Stimulated activated CD4-positive, alpha-beta T cell treated with anti-CD3 and anti-CD28 coated beads, Interleukin-15, amount 100 ng/mL, for 1 hour (primary cell): ENCODE measurements at places on chromosomes 16 and 17.

- DNase-seq: no peak
Measured at GRCh38 chr16:89004209-89004831, 27.3 kb upstream of the CBFA2T3 start.

- DNase-seq: no peak
Measured at GRCh38 chr16:57084996-57085395, 7.4 kb upstream of the CPNE2 start.

DNA sequence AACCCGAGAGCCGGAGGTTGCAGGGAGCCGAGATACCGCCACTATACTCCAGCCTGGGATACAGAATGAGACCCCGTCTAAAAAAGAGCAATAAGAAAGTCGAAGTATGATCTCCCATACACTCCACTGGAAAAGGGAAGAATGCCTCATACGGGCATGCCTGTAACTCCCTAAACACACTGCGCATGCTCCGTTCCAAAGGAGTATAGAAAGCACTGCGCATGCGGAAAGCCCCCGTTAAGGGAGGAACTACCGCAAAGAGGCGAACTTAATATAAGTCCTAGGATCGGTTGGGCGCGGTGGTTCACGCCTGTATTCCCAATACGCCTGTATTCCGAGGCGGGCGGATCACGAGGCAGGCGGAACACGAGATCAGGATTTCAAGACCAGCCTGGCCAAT, 313.1 kb upstream of the ERCC4 start:
- DNase-seq: no peak

- DNase-seq: no peak
Measured at GRCh38 chr17:65388911-65389310, 172.5 kb downstream of the AXIN2 start.

- no peak for DNase-seq
Measured at GRCh38 chr17:37475731-37476420, 13.8 kb upstream of the DUSP14 start.

DNA sequence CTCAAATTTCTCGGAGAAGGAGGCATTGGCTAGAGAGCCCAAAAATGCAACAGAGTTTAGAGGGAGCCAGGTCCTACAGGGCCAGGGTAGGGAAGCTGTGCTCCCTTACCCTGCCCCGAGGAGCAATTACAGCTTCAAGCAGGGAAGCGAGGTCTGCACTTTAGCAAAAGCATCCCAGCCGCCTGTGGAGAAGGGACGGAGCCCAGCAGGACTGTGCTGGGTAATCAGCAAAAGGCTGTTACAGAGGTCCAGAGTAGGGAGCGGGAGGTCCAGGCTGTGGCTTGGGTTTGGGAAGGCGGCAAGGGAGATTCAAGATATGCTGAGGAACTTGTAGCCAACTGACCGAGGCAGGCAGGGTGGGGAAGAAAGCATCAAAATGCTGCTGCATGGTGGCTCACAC, 162.6 kb downstream of the TMEM132E start:
- DNase-seq: no peak

GRCh38 chr17:17510456-17511292, 14.5 kb upstream of the RASD1 start:
- DNase-seq: no peak

GRCh38 chr17:76053246-76054111, 18.8 kb downstream of the SRP68 start:
- DNase-seq: no peak

GRCh38 chr17:31561469-31562375, 170.2 kb downstream of the RAB11FIP4 start:
- DNase-seq: no peak

DNA sequence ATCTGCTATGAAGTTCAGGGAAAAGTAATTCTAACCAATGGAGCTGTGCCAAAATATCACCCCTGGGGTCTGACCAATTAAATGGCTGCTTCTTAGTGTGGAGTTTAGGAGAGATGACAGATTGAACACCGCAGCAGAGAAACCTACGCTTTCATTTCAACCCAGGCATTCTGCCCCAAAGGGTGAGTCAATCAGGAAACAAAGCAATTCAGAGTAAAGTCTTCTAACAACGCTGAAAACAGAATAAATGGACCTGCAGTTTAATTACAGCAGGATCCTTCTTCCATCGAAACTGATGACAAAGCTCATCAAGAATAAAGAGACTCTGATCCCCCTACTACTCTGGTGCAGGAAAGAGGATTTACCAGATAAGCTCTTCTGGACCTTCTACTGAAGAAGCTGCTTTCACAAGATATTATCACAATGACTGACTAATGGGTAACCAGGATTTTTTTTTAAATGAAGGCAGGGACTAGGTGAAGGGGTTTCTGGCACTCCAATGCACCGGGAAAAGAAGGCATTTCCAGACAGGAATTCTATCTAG, 16.7 kb downstream of the RFFL start:
- DNase-seq: peak; percentile 27

DNA sequence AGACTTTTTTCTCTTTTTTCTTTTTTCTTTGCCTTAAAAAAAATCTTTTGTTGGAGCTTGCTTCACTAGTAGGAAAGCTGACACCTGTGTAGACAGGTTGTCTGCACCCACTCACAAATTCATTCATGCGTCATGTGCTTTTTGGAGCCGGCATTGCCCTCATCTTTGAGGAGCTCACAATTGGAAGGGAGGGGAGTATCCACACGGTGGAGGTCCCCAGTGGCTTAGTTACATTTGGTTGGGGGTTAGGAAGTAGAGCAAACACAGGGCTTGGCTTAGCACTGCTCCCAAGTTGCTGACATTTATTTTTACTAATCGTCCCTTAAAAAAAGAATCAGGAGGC, 18.7 kb upstream of the MEIOB start:
- no peak for DNase-seq

DNA sequence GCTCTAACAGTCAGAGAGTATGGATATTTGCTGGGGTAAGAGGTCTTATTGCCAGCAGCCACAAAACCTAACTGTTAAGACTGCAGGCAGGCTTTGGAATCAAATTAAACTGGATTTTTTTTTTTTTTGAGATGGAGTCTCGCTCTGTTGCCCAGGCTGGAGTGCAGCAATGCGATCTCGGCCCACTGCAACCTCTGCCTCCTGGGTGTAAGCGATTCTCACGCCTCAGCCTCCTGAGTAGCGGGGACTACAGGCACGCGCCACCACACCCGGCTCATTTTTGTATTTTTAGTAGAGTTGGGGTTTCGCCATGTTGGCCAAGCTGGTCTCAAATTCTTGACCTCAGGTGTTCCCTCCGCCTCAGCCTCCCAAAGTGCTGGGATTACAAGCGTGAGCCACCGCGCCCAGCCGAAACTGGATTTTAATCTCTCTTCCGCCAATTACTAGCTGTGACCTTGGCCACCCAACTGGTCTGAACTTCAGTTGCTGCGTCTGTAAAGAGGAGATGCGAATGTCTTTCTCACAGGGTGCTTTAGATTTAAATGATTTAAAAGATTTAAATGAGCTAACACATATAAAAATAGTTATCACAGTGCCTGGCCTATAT, 842 bp downstream of the MRPL10 start:
- DNase-seq: no peak

DNA sequence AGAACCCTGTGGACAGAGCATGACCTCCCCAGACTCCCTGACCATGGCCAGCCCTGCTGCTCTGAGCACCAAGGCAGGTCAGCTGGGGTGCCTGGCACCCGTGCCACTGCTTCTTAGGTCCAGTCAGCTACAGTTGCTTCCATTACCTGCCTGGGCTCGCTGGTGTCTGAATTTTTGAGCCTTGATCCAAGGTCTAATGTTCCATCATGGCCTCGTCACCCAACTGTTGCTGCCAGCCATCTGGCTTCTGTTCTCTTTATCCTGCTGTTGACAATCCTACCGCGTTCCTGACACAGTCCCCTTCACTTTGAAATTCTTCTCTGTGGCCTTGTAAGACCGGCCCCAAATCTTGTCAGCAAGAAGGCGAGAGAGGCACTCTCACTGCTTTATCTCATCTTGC, 16.7 kb downstream of the GLYR1 start:
- DNase-seq: no peak

DNA sequence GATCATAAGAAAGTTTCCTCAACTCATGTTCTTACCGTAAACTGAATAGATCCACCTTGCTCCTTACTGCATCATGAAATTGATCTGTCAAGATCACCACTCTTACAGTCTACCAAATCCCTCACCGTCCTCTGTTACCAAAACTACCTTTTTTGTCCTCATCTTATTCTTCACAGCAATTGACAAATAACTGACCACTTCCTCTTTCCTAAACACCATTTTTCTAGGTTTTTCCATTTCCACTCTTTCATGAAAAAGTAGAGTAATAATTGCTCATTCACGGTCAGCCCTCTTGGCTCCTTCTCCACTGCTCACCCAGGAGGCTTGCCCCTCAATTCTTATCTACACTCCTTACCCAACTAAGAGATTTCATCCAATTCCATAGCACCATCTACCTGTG, 44.9 kb downstream of the ABCA5 start:
- no peak for DNase-seq

GRCh38 chr17:76679239-76679638, 31.5 kb downstream of the MXRA7 start:
- DNase-seq: no peak

DNA sequence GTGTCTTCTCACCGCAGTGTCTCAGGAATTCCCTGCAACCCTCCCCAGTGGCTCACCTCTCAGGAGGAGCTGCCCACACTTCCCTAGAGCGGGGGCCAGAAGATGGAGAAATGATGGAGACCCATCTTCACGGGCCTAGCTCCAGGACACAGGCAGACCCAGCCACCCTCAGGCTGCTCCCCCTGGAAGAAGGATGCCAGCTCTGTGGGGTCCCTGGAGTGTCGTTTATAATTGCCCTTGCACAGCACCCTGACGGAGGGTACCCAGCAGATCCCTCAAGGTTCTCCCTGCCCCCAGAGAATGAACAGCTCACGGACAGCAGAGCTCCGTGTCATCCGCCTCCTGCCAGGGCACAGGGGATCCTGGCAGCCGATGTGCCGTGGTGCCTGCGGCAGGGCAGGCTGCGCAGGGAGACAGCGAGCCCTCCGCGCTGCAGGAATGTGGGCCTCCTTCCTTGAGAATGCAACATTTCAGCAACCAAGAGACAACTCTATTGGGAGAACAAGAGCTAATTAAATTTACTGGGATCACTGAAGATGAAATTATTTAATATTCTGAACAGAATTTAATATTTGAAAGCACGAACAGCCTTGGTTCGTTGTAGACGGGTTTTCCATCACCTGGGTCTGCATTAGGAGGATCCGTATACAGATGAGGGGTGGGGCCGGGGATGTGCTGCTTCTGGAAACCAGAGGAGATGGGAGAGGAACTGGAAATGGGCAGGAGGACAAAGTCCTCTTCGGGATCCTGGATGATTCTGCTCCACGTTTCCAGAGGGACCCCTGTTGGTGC, 21.0 kb upstream of the RBFOX3 start:
- no peak for DNase-seq

DNA sequence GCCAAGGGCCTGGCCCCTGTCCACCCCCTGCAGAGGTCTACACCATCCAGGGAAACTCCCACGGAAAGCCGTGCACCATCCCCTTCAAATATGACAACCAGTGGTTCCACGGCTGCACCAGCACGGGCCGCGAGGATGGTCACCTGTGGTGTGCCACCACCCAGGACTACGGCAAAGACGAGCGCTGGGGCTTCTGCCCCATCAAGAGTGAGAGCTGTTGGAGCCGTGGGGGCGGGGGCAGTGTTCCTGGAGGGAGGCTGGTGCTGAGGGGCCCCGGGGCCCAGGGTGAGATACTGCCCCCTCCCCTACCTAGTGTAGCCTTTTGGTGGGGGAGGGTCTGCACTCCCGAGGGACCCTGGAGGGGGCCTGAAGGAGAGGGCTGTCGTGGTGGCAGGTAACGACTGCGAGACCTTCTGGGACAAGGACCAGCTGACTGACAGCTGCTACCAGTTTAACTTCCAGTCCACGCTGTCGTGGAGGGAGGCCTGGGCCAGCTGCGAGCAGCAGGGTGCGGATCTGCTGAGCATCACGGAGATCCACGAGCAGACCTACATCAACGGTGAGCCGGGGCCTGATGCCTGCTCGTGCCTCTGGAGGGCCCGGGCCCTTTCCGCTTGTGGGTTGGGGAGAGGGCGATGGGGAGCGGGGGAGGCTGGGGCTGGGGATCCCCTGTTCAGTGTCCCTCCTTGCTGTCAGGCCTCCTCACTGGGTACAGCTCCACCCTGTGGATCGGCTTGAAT, 38.8 kb downstream of the MRC2 start:
- DNase-seq: no peak

- DNase-seq: no peak
Measured at GRCh38 chr17:36675250-36675649, 73.9 kb downstream of the MRM1 start.

- DNase-seq: no peak
Measured at GRCh38 chr16:57604177-57604576, 24.3 kb upstream of the ADGRG1 start.

DNA sequence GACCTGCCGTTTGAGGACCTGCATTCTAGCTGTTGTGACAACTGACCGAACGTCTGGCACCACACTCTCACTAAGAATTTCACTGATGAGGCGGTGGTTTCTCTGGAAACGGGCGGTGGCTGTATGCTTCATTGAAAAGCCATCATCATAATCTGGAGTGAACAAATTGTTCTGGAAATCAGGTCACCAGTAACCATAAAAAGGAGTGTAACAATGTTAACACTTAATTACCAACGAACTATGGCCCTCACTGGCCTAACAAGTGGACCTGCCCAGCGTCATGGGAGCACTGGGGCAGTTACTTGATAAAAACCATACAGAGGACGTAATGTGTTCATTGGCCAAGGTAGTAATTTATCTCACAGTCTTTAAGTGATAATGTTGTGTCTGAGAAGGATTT, 15.4 kb downstream of the SMARCE1 start:
- DNase-seq: no peak

GRCh38 chr16:3706253-3707012, 10.9 kb downstream of the TRAP1 start:
- DNase-seq: no peak

DNA sequence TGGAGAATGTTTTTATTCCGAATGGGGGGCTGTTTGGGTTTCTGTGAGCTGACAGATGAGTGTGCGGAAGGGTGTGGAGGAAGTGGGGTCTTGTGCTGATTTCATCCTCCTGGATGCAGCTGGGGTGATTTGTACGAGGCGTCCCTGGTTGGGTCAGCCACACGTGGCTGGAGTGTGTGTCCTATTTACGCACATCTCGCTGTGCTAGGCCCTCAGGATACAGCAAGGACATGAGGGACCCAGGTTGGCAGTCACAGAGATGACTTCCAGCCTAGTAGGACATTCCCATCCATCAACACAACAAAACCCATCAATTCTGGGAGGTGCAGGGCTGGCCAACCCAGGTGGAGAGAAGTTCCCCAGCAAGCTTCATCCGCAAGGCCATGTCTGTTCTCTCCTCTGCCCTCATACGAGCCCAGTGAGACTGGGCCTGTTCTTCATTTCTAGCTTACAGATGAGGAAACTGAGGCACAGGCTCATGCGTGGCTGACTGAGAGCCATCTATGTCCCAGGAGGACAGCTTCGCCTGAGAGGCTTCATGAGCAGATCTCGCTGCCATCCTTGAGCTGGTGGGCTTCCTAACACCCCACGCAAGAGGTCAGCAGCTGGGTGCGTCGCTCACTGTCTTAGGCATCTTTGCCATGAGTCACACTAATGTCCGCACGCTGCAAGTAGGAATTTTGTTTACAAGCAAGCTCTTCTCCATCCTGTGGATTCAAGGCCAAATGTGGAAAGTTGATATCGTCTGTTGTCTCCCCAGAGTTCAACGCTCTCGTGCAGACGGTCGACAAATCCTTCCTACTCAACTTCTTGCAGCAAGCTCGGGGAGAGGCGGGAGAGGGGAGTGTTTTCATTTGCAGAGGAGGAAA, 24.4 kb downstream of the IRF8 start:
- no peak for DNase-seq
